Astrocyte of the spinal cord (primary cell): ENCODE measurements at places on chromosomes 11 and 22.

GRCh38 chr11:1745701-1746320, 4.6 kb downstream of the IFITM10 start:
- DNase-seq, result no peak

GRCh38 chr11:127627629-127628457, 627.3 kb upstream of the KIRREL3 start:
- no peak for DNase-seq

DNA sequence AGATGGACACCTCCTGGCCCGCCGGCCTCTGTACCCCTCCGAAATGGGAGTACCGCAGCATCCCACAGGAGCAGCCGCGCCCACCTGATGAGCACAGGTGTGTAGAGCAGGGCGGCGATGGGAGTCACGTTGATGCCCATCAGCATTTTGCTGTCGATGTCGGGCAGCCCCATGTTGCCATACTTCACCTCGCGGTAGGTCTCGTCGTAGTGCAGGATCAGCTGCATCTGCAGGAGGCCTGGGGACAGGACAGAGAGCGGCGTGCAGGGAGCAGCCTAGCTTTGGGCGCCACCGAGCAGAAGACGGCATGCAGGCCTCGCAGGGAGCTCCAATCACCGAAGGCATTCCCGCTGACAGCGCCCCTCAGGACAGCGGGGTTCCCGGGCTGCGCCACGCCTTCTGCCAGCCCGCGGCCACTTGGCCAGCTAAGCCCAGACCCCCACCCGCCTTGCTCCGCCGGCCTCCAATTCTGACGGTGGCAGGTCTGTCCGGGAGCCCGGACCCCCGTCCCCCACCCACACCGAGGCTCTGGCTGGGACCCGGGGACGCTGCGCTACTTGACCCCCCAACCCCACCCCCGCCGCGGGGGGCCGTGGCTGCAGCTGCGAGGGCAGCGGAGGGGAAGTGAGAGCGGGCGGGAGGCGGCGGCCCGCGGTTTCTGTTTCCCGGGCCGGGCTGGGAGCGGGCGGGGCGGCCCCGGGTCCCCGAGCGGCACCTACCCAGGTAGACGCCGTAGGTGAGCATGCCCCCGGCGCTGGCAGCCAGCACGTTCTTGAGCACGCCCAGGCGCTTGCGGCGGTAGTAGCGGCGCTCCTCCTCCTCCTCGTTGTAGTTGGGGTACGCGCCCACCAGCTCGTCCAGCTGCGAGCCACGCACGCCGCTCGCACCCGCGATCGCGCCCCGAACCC, 705 bp downstream of the UNC93B1 start:
- DNase-seq, result no peak

DNA sequence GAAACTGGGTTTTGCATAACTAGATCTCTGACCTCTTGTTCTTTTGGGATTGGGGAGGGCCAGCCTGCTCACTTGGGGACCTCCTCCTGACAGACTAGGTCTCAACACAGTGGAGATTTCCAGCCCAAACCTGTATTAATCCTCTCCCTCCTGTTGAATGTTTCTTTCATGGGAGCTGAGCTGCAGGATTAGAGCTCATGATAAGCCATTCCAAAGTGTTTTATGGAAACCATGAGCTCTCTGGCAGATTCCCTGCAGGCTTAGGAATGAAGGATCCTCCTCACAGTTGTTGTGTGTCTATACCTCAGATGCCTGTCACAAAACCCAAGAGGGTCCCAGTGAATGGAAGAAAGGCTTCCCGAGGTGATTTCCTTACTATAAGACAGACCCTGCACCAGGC, 248.4 kb upstream of the B3GAT1 start:
- no peak for DNase-seq

- DNase-seq, result no peak
These were observed 917 bp downstream of the RPS6KA4 start for GRCh38 chr11:64359712-64360445.

DNA sequence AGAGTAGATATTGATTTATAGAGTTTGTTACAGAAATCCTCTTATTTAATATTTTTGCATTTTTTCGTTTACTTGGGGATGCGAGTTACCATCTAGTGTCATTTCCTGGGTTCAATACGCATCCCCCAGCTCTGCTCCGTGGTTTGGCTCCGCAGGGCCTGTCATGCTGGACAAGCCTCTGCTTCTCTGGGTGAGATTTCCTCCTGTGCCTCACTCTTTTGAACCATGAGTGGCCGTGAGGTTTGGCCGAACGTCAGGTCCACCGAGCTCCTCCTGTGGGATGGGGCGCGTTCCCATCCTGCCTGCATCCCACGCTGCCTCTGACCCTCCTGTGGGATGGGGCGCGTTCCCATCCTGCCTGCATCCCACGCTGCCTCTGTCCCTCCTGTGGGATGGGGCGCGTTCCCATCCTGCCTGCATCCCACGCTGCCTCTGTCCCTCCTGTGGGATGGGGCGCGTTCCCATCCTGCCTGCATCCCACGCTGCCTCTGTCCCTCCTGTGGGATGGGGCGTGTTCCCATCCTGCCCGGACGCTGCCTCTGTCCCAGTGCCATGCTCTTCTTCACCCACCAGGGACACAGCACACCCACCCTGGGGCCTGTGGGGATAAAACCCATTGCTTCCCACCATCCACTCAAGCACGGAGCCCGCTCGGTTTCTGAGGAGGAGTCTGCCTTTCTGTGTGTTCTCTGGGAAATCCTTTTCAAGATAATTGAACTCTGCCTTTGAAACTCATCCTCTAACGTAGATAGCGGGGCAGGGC, 506.8 kb downstream of the BRD1 start:
- DNase-seq, result no peak

DNA sequence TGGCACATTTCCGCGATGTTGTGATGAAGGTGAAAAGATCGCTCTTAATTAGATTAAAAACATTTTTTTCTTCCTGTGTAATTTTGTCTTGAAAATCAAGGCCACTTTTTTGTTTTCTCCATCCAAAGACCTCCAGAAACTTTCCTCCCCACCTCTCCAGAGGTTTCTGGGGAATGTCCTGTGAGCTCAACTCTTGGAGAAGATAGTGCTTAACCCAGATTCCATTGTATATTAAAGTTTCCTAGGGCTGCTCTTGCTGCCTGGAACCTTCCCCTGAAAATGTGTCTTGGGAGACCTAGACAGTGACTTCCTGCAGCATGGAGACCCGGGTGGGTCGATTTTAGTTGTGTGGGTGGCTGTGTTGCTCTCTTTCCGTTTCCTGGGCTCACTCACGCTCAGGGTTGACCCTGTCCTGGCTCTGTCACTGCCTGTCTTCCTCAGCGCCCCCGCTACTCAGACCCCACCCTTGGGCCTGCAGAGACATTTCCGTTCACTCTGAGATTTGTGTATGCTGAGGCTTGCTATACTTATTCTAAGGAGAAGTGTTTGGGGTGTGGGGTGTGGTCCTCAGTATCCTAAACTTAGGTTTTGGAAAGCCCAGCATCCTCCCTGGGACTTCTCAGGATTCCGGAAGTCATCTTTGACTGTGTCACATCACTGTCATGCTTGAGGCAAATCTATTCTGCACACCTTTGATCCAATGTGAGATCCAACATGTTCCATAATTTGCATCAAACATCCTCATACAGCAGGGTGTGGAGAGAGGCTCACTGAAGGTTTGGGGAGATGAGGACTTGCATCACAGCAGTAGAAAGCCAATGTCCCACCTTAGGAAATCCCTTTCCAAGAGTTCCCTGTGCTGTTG, 47.2 kb downstream of the KCNQ1OT1 start:
- no peak for DNase-seq

GRCh38 chr11:2041963-2042362, 44.3 kb upstream of the H19 start:
- no peak for DNase-seq

DNA sequence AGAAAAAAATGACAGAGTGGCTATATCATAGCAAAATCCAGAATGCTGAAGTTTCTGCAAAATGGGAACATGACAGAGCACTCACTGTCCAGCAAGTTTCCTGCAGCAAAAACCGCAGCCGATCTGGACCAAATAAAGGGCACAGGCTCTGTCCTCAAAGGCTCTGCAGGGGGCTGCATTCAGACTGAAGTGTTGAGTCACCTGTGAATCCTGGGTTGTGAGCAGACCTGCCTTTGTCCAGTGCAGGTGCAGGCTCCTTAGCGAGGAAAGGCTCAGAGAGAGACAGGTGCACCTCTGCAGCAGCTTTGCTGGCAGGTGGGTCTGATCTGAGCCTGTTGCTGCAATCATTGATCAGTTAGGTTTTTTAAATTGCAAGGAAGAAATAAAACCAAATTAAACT, 29.3 kb upstream of the NFAM1 start:
- no peak for DNase-seq

DNA sequence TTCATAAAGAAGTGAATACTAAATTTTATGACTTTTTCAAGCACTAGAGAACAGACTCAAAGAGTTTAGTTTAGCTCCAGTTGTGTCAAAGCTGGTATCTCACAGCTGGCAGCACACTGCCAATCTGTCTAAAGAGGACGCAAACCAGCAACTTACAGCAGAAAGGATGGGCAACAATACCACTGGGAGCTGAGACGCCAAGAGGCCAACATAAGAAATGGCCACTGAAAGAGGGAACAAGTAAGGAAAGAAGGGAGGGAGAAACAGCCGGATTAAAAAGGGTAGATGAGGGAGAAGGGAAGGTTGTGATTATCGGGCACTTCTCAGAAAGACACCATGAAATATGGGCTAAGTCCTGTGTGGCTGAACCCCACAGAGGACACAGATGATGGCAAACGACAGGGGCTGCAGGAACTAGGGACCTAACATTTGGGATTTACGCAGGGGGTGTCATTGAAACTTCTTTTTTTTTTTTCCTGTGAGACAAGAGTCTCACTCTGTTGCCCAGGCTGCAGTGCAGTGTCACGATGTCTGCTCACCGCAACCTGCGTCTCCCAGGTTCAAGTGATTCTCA, 41.7 kb downstream of the SERPIND1 start:
- no peak for DNase-seq

- DNase-seq, result no peak
These were observed 22.8 kb upstream of the TP53AIP1 start for GRCh38 chr11:128965485-128965884.

GRCh38 chr11:57444362-57445121, 15.8 kb upstream of the RTN4RL2 start:
- DNase-seq, result no peak

GRCh38 chr11:82671451-82671850, 62.2 kb downstream of the FAM181B start:
- no peak for DNase-seq

DNA sequence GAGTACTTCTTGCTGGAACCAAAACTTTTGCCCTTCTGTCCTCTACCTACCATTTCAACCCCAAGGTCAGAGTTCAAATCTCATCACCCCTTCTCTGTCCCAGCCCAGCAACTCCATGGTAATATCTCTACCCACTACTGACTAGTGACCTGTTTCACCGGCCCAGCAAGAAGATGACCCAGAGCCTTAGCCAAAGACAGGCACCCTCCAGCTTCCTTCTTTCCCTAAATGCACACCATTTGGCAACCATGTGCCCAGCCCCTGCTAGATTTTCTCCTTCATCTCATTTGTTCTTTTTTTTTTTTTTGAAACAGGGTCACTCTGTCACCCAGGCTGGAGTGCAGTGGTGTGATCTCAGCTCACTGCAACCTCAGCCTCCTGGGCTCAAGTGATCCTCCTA, 14.9 kb downstream of the ARAP1 start:
- DNase-seq, result no peak
